Stimulated activated CD8-positive, alpha-beta memory T cell treated with anti-CD3 and anti-CD28 coated beads, Interleukin-2, amount 100 ng/mL, for 48 hours (primary cell): ENCODE measurements at places on chromosomes 12 and 14.
A peak's percentile ranks its signal among the peaks of the same experiment; 100 is the strongest.

GRCh38 chr12:89829434-89829975, 120.9 kb upstream of the ATP2B1 start:
- DNase-seq: no peak

DNA sequence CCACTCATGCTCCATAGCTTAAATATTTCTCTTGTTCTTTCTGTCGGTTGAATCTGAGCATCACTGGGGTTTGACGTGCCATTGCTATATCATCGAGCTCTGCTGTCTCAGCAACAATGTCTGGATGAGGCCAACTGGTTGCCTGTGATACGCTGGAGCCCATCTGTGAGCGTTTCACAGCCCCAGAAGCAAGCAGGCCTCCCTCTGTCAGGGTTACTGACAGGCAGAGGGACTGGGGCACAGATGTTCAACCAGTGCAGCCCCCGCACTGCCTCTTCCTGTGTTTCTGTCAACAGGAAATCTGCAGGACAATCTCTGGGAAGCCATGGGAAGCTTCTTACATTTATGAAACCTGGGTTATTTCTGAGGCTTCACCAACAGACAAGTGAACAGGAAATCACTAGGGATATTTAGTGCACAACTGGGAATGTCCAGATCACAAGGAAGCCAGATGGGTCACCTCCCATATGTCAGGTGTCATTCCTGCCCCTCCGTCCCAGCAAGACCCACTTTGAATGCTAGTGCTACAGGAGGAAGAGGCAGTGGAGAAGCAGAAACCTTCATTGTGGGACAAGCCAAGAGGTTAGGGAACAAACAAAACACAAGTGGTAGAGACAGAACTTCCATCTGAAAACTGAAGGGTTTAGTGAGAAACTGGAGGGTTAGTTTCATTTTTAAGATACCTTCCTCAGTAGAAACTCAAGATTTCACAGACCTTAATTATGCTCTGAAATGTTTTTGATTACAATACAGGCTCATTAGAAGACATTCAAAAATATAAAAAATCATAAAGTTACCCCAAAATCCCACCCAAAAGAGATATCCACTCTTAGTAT, 24.1 kb downstream of the DMAC2L start:
- DNase-seq: no peak

- DNase-seq: no peak
These were observed 30.5 kb downstream of the JAG2 start for GRCh38 chr14:105138021-105138541.

- no peak for DNase-seq
These were observed 182.4 kb upstream of the PRMT8 start for GRCh38 chr12:3308609-3309008.

DNA sequence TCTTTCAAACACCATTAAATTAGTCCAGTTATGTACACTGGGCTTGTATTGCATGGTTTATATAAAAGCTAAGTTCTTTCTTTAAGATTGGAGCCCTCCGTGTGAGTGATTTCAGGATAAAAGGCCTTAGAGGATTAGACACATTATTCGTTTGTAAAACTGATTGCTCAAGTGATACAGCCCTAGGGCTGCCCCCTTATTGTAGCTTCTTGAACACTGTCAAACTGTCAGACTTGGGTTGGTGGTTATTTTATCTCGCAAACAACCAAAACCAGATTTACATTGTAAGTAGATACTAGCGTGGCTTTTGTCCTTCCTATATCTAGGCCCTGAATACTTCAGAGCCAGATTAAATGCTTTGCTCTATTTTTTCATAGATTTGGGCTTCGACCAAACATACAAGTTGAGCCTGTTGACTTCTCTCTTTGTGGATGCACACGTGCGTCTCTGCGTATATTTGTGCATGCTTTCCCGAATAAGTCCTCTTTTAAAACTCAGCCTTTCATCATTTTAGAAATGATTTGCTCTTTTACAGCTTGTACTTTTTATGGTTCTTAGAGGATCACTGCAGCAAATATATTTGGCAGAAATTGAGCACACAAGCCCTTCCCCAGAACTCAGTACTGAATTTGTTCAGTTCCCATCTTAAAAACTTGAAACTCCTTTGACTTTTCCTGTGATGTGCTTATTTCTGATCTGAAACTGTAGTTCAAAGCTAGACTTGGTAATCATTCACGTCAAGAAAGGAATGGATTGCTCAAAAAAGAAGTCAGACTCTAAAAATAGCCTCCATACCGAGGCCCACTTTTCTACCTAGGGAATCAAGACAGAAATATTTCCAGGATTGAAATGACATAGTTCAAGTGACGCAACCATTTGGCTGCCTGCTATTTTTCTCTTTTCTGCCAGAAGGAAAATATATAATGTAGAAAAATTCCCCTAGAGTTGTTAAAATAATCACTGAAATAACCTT, 129.5 kb downstream of the ETV6 start:
- DNase-seq: no peak

GRCh38 chr14:40119321-40119720, 687.1 kb upstream of the FBXO33 start:
- no peak for DNase-seq

- no peak for DNase-seq
These were observed 80.1 kb downstream of the DACT1 start for GRCh38 chr14:58717813-58718212.

GRCh38 chr14:99846808-99847207, 53.6 kb downstream of the EML1 start:
- DNase-seq: no peak

GRCh38 chr14:62778852-62779251, 266.4 kb downstream of the KCNH5 start:
- no peak for DNase-seq

DNA sequence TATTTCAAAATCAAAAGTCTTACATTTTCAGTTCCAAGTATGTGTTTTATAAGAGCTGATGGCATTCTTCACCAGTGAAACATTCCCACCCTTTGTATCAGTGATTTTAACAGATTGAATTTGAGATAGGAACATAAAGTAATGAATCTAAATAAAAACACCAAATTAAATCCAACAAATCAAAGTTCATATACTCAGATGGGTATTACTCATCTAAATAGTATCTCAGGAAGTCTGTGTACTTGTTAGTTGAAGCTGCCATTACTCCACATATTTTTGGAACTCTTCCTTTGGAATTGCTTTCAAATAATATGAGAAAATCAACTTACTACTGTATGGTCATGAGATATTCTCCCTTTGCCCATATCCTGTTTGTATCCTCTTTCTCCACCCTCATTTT, 89.1 kb downstream of the MIA2 start:
- no peak for DNase-seq

DNA sequence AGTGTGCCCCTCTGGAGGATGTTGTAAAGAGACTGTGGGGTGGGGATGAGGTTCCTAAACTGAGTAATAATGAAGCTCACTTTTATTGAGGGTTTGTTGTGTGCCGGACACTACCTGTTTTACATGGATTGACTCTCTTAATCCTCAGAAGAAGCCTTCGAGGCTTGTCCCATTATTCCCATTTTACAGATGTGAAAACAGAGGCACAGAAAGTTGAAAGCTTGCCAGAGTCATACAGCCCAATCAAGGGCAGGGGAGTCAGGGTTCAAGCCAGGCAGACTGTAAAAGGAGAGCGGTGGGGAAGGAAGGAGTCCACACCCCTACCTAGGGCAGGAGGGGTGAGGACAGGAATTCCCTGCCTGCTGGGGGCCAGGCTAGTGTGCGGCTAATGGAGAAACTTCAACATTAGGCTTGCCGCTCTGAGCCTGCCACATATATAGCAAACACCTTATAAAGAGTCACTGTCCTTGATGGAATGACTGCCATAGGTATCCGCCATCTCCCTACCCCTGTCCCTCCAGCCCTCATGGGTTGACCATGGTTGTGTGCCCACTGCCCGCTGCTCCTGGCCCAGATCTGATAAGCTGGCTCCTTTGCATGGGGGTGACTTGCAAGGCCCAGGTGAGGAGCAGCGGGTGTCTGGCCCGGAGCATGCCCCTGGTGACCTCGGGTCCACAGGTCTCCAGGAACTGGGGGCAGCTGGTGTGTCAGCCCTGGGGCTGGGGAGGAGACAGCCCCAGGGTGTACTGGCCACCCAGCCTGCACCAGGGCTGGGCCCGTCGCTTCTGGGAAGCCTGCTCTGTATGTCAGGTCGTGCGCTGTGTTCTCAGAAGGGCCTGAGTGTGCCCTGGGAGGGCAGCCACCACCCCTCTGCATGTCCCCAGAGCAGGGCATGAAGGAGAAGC, 12.2 kb downstream of the ORAI1 start:
- DNase-seq: no peak

DNA sequence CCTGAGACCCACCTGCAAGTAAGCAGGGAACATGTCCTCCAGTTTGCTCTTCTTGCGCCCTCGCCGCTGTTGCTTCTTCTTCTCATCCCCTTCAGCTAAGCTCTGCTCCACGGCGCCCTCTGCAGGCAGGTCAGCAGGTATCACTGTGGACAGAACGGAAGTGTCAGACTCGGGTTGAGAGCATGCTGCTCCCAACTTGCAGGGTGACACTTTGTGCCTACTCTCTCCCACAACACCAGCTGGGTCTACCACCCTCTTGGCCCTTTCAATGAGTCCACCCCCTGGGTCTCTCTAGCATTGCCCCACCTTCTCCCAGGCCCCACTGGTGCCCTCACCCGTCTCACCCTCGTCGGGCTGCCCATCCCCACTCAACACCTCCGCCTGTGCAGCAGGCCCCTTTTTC, 16.7 kb downstream of the KMT2D start:
- DNase-seq: peak; percentile 81

DNA sequence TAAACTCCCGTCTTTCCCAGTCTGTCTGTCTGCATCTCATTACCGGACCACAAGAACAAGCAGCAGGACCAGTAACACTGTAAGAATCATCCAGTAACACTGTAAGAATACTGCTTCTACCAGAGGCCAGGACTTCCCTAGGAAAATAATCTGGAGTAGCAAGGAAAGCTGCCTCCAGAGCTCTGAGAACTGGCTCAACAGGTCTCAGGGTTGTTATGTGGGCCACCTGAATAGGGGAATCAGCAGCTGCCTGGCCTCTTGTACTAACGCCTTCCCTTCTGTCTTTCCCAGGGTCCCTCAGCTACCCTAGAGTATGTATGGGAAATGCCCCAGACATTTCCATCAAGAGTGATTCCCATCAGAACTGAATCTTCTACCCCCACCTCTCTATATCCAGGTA, 954 bp upstream of the SLC39A2 start:
- no peak for DNase-seq

GRCh38 chr14:78951602-78952001, 781.4 kb downstream of the NRXN3 start:
- DNase-seq: no peak

DNA sequence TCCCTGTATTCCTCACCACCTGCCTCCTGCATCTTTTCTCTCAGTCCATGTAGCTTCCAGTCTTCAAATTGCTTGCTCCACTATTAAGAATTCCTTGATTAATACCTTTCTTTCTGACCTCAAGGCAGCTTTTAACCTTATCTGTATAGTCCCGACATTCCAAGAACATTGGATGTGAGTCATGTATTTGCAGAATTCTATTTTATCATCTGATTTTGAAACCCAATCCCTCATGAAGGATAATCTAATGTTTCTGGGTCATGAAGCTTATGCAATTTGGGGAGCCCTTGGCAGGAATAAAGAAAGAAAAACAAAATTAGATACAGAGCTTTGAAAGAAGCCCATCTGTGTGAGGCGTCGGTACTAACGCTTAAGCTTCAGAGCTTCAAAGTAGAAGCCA, 63.4 kb upstream of the CCND2 start:
- DNase-seq: no peak

DNA sequence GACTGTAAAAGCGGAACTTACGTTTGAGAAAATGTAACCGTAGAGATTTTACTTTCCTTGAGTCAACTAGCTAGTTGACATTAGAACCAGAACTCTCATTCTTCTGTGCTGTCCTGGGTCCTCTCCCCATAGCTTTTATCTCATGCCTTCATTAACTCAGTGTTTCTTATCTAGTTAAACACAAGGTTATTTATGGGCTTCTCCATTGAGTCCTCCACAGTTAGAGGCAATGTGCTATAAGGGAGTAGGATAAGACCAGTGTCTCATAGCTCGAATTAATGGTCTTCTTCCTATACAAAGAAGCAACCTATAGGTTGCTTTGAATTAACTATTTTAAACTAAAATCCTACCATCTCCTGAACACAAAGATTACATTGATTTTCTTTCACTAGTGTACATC, 129.8 kb downstream of the ACSS3 start:
- no peak for DNase-seq

- DNase-seq: no peak
These were observed 11.7 kb downstream of the DAAM1 start for GRCh38 chr14:59200195-59200594.

DNA sequence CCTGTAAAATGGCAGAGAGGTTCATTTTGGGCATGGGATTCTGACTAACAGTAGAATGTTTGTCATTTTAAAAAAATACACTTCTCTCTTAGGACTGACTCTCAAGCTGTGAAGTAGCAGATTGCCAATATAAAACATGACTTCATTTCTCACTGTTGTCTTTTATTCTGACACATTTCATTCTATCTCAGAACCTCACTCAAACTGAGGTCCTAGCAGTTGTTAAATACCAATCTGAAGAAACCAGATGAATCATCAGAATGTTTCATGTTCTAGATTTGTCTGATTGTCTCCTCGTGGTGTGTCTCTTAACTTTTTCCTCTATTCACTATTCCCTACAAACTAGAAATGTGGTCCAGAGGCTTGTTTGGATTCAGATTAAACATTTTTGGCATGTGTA, 276.5 kb upstream of the NPAS3 start:
- no peak for DNase-seq

GRCh38 chr12:2017546-2018337, 13.5 kb upstream of the DCP1B start:
- no peak for DNase-seq

GRCh38 chr12:111203969-111204368, 164.9 kb downstream of the PHETA1 start:
- no peak for DNase-seq

DNA sequence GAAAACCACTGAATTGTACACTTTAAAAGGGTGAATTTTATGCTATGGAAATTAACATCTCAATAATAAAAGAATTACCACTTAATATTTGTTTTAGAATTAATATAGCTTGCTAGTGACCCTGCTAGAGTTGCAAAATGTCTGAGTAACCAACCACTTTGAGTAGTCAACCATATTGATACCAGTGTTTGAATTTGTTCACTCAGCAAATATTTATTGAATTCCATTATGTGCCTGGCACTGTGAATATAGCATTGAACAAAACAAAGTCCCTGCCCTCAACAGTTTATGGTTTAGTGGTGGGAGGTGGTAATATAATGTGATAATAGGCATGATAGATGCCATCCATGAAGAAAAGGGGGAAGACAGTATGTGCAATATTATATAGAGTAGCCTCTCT, 4.6 kb downstream of the SNRPF start:
- no peak for DNase-seq
